BE2C (cell line): ENCODE measurements at places on chromosomes 3 and 15.
A peak's percentile ranks its signal among the peaks of the same experiment; 100 is the strongest.

DNA sequence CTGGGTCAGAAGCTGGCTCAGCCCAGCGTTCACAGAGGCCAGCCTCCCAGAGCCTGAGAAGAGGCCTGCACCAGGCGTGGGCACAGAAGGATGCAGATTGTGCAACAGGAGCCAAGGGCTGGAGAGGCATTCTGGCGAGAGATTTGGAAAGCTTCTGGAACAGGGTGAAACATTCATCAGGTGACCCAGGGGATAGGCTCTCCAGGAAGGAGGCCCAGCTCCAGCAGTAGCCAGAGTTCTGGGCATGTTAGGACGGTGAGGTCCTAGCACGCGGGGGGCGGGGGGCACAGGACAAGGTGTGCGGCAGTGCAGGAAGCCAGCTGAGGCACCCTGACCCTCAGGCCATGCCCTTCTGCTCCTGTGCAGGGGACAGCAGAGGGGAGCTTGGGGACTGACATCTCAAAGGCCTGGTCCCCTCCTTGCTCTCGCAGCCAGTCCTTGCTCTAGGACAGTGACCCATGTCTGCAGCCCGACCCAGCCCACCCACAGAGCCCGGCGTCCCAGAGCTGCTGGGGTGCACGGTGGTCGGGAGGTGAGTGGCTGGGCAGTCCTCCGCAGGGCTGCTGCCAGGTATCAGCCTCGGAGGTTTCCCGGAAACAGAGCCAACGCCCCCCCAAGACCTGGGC is 111.7 kb upstream of the KLF13 start:
- DNase-seq, result no peak

- no peak for DNase-seq
These were observed 128.1 kb downstream of the IL1RAP start for GRCh38 chr3:190642016-190642415.

GRCh38 chr15:68610825-68611224 is 32.0 kb downstream of the CORO2B start:
- no peak for DNase-seq

GRCh38 chr3:146550743-146551510 is 6.5 kb upstream of the PLSCR1 start:
- DNase-seq, result no peak

DNA sequence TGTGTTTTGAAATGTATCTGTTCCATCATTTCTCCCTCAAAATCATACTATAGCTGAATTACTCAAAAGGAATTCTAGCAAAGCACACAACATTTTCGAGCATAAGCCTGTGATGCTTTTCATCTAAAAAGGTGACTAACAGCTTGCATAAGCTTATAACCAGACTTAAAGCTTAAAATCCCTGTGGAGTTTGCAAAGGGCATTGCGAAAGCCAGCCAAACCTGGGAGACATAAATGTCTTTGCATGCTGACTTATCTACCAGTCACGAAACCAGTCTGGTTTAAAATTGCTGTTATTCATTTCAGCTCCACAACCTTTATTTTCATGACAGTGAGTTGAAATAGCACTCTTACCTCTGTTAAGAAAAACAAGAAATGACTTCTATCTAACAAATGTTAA is 35.6 kb upstream of the LIPC start:
- no peak for DNase-seq

GRCh38 chr3:32143849-32144757 is 37.7 kb downstream of the GPD1L start:
- peak; percentile 40 for DNase-seq
